ENCODE measurements at places on chromosomes 2 and 18. TPM values are rescaled to one million over a fixed set of nuclear protein-coding genes. Genes with fewer than 3 reads are reported as not detected.

The GKN2 gene
- not detected for total RNA-seq

The EGR4 gene
- 0.54 TPM for total RNA-seq

The ALPP gene
- 0.27 TPM for total RNA-seq

The FLACC1 gene
- 0.27 TPM for total RNA-seq

The C2orf80 gene
- not detected for total RNA-seq

The CAPN14 gene
- total RNA-seq = 1.9 TPM

The TM4SF20 gene
- not detected for total RNA-seq

The DNAJC27 gene
- total RNA-seq = 5.9 TPM

The PTPN18 gene
- 56.0 TPM for total RNA-seq

The CYTIP gene
- total RNA-seq = 45.5 TPM

The ALLC gene
- total RNA-seq = not detected

The FIGN gene
- total RNA-seq = under 0.01 TPM

The SNED1 gene
- total RNA-seq = 11.8 TPM

The FSIP2 gene
- 1.1 TPM for total RNA-seq

The NRP2 gene
- 1.9 TPM for total RNA-seq

The FMNL2 gene
- total RNA-seq = 0.54 TPM

The AKAIN1 gene
- total RNA-seq = not detected

The FKBP7 gene
- total RNA-seq = 2.7 TPM

The HNMT gene
- 1.1 TPM for total RNA-seq
